Renal pelvis (tissue), 12 donors: ENCODE measurements at places on chromosomes 1 and 21. TPM values are rescaled to one million over a fixed set of nuclear protein-coding genes. Genes with fewer than 3 reads are reported as not detected.

The TMEM125 gene
- 16.4 TPM for polyA plus RNA-seq

The LIN28A gene
- polyA plus RNA-seq: 0.09 TPM

The OR14K1 gene
- polyA plus RNA-seq: not detected

The ANKRD34A gene
- polyA plus RNA-seq: 0.64 TPM

- peak; percentile 30 for DNase-seq
Measured at GRCh38 chr1:23751050-23751814, 8.0 kb downstream of the ELOA start.

DNA sequence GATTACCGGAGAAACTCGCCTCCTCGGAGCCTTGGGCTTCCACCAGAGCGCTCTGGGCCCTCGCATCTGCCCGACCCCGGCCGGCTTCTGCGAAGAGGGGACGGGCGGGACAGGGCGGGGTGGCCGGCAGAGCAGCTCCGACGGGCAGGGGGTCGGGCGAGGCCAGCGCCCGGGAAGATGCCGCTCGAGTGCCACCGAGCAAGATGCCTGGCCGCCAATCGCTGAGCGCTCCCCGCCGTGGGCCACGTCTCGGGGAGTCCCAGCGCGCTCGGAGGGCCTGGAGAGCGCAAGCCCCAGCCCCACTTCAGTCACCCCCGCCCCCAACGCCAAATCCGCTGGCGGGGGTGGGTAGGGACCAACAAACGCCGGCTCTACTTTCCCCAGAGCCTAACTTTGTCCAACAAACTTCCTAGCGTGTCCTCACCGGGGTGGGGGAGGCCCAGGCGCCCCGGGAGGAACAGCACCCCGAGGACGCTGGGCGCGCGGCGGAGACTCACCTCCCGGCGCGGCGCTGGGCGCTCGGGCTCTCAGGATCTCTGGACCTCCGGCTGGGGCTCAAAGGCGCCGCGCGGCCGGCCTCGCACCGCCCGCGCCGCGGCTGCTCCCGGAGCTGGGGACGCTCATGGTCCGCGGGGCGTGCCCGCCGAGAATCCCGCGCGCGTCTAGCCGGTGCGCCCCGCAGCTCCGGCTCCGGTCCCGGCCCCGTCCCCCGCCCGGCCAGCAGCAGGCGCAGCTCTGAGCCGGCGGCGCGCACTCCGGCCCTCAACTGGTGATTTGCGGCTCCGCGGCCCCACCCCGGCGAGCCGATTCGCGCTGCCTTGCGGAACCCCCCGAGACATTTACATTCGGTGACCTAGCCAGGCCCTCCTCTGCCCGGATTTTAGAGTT lies at the start of gene BCAR3:
TSS of gene BCAR3 (minus strand) at position 737 of the 888 bp plus-strand sequence. CDS start 6,907 bp downstream, outside the sequence.
- peak; percentile 69 for DNase-seq

DNA sequence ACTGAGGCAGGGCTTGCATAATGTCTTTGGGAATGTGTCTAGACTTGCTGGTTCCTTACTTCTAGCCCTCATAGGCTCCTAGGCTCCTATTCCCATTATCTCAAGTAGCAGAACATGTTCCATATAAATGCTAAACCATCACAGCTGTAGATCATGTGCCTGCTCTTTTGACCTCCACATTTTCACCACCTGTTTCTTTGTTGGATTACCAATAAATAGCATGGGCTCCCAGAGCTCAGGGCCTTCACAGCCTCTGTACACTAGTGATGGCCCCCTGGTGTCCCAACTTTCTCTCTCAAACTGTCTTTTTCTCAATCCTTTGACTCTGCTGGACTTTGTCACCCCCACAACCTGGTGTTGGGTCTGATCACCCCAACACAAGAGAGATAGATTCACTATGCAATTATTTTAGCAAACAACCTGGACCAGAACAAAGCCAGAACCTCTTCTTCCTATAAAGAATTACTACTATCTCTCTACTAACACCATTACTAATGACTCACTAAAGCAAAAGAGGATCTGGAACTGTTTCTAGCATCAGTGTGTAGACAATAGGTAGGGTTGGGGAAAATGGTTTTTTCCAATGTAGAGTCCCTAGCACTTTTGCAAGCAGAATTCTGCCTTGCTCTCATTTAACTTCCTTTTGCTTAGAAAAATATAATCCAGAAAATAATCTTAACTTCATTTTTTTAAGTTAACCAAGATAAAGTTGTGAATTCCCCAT lies 51.7 kb downstream of the WLS start:
- DNase-seq: no peak

DNA sequence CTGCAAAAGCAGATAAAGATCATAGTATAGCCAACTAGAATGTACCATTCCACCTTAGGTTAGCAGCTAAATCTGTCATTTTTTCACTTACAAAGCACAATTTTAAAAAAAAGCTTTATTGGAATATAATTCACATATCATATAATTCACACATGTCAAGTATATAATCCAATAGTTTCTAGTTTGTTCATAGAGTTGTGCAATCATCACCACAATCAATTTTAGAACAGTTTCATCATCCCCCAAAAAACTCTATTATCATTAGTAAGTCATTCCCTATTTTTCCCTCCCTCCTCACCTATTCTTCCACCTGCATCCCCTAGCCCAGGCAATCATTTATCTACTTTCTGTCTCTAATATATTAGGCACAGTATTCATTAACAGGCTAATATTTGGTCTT lies 32.0 kb upstream of the INSL5 start:
- DNase-seq: no peak

GRCh38 chr1:115327270-115327669 lies 10.8 kb downstream of the NGF start:
- no peak for DNase-seq

DNA sequence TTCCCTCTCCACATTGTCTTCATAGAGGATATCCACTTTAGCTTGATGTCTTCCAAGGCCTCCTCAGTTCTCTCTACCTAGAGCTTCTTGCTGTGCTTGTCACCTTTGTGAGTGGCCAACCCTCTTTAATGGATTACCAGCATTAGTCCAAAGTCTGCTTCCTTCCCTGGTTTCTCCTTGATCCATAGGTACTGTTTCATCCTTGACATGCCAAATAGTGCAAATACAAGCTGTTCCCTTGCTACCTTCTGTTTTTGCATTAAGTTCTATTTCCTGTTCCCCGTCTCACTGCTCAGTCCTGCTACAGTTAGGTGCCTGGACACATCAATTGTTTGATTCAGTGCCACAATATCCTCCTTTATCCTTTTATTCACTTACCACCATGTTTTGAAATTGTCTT lies 19.2 kb downstream of the MAST2 start:
- no peak for DNase-seq

DNA sequence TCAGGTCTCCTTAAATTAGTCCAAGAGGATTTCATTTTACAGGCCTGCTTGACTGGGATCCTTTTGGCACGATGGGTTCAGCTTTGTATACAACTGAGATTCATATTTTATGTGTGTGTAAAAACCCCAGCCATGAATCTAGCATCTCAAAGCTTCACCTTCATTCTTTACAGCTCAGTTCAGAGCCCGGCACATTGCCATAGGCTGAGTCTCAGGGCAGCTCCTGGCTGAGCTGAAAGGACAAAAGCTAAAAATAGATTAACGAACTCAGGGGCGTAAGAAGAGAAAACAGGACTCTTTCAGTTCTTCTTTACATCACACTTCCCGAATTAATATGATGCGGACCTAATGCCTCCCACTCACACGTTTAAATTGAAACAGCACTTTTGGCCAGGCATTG lies 262.8 kb upstream of the PBX1 start:
- no peak for DNase-seq
